ENCODE measurements at places on chromosomes 3 and 15.

DNA sequence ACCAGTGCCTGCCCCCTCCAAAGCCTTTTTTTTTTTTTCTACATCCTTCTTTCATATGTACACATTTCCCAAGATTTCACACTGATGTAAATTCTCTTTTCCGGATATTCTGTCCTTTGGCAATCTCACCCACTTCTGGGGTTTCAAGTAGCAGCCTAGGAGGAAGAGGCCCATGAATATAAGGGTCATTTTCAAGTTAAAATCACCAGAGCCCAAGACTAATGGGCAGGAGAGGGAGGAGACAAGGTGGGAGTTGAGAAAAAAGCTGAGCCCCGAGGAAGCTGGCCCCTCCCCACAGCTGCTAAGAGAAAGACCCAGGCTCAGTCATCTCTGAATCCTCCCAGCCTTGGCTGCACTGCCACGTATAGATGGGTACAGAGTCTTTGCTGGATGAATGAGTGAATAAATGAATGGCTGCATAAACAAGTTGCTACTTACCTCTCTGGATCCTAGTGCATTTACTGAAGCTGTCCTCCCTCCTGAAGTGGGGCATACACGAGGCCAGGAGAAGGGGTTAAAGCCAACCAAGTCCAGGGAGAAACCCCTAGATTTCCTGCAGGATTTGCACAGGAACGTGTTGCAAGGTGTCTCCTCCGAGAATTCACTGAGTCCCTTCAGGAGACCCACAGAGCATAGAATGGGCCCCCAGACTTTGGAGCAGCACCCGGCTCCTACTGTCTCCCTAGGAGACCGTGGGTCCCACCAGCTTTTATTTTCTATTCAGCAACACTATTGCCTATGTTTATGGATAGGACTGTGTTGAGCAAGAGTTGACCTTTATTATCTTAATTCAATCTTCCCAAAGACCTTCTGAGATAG, 100.8 kb upstream of the LIPC start:
- DNase-seq, result no peak

DNA sequence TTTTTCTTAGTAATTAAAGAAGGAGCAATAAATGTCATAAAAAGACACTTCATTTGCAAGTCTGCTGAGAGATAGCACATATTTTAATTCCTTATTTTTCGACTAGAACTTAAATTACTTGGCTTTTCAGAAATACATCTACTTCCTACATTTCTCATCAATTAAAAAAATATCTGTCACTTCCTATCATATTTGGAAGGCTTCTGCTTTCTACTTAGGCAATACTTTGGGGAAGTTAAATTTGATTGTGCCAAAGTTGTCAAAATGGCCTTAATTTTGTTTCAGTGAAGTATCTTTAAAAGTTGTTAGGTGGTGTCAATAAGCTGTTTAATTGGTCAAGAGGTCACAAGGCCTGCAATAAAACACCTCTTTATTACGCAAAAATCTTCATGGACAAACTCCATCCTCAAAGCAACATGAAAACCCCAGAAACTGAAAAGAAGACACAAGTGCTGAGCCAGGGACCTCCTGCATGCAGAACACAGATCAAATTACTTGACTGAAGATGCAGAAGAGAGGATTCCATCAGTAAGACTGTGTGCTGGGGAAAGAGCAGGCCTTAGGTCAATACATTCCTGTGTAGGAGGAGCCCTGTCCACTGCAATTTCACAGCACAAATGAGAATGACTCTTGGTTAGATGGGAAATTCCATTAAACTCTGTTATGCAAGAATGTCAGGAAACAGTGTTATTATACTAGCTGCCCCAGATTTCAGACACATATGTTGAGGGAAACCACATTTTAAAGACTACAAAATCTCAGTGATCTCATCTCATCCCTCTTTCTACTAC, 48.0 kb upstream of the FSTL1 start:
- DNase-seq, result no peak

DNA sequence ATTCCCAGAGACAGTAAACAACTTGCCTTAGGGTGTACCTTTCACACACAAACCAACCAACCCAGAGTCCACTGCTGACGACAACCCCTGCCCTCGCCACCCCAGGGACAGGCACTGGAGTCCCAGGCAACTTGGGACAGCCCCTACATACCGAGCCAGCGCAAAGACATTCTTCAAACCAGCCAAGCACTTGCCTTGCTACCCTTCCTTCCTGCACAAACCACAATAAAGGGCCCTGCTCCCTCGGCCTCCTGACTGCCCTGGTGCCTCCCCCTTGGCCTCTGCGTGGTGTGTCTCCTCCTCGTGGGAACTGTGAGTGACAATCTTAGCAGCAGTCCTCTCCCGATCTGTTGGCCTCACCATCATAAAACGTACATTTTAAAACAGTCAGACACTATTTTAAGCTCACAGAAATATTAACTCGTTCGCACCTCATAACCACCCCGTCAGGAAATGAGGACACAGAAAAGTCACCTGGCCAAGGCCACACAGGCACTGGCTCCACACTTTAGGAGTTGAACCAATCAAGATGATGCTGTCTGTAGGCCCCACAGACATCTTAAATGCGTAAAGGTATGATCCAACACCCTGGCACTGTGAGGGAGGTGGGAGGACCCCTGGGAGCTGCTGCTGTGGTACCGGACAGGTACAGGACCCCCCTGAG, 113.8 kb downstream of the ADCY5 start:
- no peak for DNase-seq

- DNase-seq, result no peak
Measured at GRCh38 chr3:32077260-32078084, 28.9 kb upstream of the GPD1L start.

DNA sequence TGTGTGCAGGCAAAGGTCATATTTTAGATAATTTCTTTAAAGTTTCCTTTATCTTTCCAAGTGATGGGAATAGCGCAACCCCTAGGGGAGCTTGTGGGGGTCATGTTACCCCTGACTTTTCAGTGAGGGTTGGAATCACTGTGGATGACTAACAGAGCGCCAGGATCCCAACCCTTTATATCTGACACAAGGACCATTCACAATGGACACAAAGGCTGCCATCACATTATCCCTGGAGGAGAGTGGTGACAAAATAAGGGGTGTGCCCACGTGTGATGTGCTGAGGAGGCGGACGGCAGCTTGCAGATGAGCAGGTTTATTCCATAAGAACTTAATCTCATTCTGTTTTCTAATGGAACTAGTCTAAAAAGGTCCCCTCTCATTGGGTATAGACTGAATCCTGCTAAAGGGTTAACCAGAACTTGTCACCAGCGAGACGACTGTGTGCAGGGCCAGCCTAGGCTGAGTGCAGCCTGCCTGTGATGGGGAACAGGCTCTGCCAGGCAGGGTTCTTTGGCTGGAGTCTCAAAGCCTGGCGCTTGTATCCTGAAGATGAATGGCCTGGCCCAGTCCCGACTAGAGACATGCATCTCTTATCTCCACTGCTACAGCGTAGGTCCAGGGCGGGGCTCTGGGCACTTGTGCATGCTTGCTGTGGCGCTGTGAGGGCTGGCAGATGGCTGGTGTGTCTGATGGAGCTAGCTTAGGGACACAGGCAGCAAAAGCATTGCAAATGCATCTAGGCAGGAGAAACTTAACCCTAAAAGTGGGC, 50.2 kb downstream of the CHDH start:
- no peak for DNase-seq

DNA sequence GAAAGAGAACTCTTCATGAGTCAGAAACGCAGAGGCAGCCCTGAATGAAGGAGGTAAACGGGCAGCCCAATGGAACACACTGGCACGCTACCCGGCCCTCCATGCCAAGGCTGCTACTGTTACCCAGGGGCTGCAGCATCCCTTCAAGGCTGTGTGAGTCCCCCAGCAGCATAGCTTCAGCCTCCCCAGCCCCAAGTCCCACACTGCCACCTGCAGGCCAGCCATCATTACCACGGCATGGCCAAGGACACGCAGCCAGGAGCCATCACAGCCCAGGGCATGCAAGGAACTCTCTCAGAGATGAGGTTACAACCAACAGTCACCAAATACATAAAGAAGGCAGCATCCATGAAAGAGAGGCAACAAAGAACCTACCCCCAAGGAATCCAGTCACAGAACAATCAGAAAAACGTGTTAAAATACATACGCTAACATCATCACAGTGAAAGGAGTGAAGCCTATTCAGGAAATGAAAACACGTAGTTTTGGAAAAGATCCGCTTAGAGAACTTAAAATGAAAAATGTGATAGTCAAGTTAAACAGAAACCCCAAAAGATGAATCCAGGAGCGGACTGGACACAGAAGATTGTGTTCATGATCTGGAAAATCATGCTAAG, 22.4 kb downstream of the PLA2G4F start:
- DNase-seq, result peak; percentile 17

DNA sequence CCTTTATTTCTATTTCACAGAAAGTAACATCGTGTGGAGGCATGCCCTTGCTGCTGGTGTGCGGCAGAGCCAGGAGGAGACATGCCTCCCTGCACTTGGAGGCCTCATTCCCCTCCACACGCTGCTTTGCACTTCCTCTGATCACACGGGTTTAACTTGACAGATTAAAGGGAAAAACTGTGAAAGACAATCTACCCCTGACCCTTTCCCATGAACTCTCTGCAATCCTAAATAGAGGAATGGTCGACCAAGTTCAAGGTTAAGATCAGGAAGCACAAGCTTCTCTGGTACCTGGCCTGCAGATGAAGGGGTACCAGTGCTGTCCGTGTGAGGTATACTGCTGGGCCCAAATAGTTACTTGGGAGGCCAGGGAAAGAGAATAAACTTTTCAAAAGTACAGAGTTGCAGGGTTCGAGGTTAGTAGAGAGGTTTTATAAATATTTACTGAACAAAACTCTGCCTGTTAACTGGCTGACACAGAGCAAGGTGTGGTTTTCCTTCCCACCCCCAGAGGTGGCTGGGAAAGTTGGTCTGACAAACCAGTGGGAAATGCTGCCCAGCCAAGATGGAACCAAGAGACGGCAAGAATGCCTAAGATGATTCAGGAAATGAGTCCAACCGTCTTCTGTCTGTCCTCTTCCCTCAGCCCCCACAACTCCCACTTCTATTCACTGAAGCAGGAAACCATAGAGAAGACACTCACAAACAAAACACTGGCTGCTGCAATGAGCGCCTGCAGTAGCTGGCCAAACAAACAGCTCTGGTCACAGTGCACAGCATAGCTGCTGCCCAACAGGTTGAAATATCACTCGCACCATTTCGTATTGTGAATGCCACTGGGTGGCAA, 79.6 kb downstream of the IGF2BP2 start:
- DNase-seq, result no peak

DNA sequence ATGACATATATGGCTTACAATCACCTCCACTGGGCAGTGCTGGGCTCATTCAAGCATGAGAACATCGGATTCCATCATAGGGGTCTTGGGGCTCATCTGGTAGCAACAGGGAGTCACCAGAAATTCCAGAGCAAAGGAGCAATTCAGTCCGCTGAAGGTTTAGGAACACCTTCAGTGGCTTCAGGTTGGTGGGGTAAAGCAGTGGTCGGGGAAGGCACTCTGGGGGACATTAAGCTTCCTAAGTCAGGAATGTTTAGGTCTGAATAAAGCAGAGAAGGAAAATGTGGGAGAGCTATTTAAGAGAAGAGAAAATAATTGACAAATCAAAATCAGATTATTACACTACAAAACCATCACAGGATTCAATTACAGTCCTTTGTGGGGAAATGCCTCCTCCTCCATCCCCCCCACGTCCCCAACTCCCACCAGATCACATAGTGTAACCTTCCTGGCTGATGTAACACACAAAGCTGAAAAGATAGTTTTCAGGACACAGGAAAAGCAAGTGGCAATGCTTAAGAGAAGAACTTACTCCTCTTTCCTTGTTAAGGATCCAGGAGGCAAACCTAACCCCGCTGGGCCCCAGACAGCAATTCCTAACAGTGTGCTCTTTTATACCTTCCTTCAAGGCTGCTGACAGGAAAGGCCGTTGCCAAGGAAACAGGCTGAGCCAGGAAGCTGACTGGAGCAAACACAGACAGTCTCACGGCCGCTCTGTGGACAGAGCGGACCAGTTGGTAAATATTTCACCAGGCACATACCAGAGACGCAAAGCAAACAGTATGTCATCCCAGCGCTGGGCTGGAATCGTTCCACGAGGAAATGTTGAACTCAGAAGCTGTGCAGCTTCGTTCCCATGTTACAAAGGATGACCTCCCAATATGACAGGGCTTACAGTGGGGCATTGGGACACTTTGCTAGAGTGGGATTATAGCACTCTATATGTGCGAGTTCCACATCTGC, 57.5 kb upstream of the LMCD1 start:
- DNase-seq, result no peak

GRCh38 chr15:80496096-80496495, 91.9 kb downstream of the ARNT2 start:
- no peak for DNase-seq

GRCh38 chr3:71152039-71152891, 431.3 kb downstream of the FOXP1 start:
- DNase-seq, result no peak

- no peak for DNase-seq
Measured at GRCh38 chr3:30343067-30343831, 263.2 kb upstream of the TGFBR2 start.

GRCh38 chr3:190076601-190077394, 43.9 kb downstream of the P3H2 start:
- no peak for DNase-seq

DNA sequence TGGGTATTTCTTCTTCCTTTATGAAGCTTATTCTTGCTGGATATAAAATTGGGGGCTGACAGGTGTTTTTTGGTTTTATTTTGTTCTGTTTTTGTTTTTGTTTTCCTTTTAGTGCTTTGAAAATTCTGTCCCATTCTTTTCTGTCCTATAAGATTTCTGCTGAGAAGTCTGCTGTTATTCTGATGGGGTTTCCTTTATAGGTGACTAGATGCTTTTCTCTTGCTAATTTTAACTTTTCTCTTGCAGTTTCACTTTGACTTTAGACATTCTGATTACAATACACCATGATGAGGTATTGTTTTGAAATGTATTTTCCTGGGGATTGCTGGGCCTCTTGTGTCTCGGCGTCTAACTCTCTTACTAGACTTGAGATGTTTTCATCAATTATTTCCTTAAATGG, 22.8 kb downstream of the TTC14 start:
- no peak for DNase-seq

- DNase-seq, result no peak
Measured at GRCh38 chr3:7421065-7421464, 560.1 kb downstream of the GRM7 start.

DNA sequence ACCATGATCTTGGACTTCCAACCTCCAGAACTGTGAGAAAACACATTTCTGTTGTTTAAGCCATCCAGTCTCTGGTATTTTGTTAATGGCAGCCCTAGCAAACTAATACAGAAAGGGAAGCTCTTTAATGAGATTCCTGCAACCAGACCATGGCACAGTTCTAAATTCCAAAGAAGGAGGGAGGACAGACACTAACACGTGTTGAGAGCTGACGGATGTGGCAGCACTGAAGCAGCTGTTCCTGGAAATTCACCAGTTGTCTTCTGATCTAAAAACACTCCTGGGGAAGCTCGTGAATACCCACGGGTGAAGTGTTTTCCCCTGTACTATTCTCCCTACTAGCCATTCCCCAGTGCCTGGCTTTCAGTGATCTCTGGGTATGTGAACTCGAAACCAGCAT, 56.7 kb downstream of the RPL22L1 start:
- no peak for DNase-seq

DNA sequence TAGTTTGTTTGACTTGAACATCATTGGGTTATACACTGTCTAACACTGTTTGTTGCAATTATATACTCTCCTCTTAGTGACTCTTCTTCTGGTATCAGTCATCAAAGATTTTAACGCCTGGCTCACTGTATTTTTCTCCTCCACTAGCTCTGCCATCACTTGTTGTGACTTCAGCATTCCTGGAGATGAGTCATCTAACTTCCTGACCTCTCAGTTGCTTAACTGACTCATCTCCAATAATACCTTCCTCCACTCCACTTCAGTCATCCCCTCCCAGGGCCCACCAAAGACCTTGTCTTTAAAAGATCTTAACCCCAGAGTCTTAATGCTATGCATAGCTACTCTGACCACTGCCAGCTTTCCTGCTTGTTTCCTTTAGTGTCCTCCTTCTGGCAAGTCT, 28.6 kb upstream of the CLSTN2 start:
- no peak for DNase-seq

All from stimulated activated CD4-positive, alpha-beta T cell treated with anti-CD3 and anti-CD28 coated beads, Interleukin-1b, Interleukin-23, amount 100 ng/mL, for 1 hour (primary cell).